Osteoblast (primary cell): ENCODE measurements at places on chromosomes 12 and 14.

DNA sequence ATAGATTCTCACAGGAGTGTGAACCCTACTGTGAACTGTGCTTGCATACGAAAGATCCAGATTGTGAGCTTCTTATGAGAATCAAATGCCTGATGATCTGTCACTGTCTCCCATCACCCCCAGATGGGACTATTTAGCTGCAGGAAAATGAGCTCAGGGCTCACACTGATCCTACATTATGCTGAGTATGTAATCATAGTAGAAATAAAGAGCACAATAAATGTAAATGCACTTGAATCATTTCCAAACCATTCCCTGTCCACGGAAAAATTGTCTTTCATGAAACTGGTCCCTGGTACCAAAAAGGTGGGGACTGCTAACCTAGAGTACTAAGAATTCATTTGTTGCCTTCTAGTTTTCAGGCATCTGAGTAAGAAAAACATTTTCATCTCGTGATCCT is 1215.8 kb upstream of the TMEM132C start:
- DNase-seq, result no peak

- peak; percentile 97 for DNase-seq
These were observed 1.5 kb downstream of the PRDM4 start for GRCh38 chr12:107759410-107759809.

- DNase-seq, result no peak
These were observed 210.1 kb upstream of the EEA1 start for GRCh38 chr12:93139028-93139665.

GRCh38 chr12:56234746-56235436 is 5.0 kb downstream of the SLC39A5 start:
- DNase-seq, result peak; percentile 57

DNA sequence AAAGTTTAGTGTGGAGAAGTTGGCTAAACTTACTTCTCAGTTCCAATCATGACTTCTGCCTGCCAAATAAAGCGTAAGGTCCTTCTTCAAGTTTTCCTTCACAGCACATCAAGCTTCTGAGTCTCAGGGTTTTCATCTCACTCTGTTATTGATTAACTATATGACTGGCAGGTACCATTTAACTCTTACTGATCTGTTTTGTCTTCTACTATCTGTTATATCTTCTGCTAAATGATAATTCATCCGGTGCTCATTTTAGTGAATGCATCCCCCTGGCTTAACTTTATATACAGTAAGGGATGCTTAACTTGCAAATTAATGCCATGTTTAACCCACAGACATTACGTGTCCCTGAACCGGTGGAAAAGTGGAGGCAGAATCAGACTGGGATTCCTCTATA is 20.7 kb downstream of the LGR5 start:
- DNase-seq, result no peak

DNA sequence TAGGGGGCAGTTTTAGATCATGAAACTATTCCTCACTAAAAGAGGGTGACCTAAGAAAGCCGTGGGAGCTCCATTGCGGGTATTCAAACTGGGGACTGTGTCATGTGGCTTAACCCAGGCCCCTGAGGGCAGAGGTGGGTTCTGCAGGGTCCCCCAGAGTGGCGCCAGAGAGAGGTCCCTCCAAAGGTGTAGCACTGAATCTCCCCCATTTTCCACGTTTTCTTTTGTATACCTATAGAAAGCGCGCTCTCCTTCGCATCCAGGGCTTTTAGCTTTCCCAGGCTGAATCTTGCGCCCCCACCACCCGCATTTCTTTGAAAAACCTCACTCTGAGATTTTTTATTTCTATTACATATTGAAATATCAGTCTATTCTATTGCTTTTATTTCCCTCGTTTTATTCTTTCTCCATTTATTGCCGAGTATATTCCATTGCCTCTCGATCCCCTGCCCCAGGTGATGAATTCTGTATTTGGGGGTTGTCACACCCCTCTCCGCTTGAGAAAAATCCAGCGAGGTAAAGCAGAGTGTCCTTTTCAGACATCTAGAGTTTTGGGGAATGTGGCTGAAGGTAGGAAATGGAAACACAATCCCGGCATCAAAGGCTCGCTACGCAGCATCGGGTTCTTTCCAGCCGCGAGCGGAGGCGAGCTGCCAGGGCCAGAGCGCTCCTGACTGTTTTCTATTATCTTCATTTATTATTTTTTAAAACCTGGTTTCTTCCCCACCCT is 870 bp upstream of the HOXC13 start:
- DNase-seq, result no peak

DNA sequence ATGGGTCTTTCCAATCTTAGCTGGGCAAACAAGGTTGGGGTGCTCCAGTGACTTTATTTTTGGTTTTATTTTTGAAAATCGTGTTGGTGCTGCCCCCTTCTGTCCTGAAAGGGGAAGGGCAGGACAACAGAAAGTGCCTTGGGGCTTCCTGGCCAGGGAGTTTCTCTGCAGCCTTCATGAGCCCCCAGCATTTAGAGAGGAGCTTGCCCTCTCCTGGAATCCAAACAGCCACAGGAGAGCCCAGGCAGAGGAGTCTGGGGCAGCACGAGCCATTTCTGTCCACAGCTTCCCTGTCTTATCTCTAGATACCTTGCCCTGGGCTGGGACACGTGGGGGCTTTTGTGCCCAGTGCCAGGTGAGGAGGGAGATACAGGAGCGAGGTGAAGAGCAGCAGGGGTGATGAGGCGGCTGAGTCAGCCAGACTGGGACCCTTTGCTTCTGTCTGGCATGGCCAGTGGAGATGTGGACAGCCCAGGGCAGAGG is 4.4 kb upstream of the C1RL start:
- peak; percentile 87 for DNase-seq

- no peak for DNase-seq
These were observed 327.0 kb downstream of the BCL11B start for GRCh38 chr14:98944989-98945388.

DNA sequence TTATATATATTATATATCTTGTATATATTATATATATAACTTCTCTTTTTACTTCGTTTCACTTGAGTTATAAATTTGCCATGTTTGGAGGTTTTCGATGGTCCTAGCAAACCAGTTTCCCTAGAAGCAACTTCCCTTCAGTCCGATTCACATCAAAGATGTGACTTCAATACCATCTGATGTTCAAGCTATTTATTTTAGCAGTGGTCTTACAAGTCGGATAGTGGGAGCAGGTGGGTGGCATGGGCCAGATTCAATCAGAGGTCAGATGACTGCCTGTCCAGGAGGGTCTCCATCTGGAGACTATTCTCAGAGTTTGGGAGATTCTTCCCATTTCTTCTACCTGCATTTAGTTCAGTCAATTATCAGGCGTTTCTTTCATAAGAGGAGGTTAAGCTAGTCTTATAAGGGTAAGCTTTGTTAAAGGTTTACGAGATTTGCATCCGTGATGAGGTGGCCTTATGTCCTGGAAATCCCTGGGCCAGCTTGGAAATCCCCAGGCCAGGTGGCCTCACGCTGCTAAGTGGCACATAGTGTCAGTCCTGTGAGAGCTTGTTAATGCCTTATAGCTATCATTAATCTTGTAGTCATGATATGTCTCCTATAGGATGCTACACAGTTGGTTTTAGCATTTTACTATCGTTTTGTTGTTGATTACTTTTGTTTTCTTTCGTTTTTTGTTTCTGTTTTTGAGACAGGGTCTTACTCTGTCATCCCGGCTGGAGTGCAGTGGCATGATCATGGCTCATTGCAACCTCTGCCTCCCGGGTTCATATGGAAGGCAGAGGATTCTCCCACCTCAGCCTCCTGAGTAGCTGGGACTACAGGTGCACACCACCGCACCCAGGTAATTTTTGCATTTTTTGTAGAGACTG is 145.8 kb downstream of the BICD1 start:
- DNase-seq, result no peak

DNA sequence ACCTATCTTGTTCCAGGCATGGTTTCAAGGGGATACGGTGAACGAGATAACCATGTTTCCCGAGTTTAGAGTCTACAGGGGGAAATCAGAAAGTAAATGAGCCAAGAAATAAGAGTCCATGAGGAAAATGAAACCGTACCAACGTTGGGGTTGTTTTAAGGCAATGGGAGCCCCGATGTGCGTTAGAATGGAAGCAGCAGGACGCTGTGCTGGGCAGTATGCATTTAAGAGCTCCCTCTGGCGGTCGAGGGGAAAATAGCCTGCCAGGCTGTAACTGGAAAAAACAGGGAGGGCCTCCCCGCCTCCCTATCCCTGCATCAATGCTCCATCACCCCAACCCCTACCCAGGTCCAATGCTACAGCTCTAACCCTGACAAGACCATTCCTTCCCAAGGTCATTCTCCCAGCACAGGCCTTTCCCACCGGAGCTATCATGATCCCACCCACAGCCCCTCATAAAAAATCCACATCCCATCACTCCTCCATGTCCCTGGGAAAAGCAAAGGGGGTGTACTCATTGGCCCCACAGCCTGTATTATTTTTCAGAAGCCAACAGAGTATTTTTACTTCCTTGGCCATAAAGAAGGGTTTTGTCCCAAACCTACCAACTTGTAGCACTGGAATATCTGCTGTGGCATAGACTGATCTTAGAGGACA is 226.3 kb upstream of the NOS1 start:
- peak; percentile 92 for DNase-seq

DNA sequence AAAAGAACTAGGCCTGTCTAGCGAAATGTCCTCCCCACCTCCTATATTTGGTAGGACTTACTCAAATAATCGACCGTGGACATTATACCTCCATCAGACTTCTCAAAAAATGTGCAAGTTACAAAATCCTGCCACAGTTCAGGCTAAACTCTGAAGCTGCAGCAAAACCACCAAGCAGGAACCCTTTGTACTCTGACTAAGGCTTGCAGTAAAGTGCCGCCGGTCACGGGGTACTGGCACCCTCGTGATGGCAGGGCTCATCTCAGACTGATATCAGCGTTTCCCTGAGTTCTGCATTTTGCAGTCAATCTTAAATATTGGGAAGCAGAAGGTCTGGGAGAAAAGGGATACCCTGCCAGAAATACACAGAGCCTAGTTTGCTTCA is 17.1 kb downstream of the SLC11A2 start:
- DNase-seq, result peak; percentile 25

DNA sequence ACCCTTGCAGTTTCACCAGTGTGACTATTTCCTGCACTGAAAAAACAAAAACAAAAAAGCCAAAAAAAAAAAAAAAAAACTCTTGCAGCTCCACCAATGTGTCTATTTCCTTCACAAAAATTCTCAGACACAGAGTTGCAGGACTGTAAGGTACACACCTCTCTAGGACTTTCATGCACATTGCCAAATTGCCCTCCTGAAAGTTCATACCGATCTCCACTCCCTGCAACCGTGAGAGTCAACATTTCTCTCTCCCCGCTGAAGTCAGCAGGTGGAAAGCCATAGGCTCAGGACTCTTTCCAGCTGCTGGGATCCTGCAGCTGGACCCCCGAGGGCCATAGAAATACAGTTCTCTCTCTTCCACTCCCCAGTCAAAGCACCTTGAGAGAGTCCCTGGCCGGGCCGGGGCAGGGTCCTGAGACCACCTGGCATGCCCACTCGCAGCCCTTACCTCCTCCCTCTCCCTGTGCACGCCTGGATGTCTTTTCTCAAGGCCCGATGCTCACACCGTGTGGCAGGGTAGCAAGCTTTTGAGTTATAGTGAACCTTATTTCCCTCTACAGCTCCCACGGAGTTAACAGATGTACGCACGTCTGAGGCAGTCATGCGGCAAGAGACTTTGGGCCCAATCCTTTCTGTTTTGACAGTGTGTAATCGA is 23.6 kb downstream of the MMAB start:
- DNase-seq, result peak; percentile 88

- DNase-seq, result no peak
These were observed 102.6 kb upstream of the PRB2 start for GRCh38 chr12:11497995-11498394.

GRCh38 chr12:103198499-103198898 is 241.0 kb downstream of the ASCL1 start:
- DNase-seq, result no peak

GRCh38 chr12:128570191-128571065 is 253.3 kb downstream of the SLC15A4 start:
- DNase-seq, result no peak

- peak; percentile 92 for DNase-seq
These were observed 41.0 kb downstream of the ZCRB1 start for GRCh38 chr12:42284876-42285275.

DNA sequence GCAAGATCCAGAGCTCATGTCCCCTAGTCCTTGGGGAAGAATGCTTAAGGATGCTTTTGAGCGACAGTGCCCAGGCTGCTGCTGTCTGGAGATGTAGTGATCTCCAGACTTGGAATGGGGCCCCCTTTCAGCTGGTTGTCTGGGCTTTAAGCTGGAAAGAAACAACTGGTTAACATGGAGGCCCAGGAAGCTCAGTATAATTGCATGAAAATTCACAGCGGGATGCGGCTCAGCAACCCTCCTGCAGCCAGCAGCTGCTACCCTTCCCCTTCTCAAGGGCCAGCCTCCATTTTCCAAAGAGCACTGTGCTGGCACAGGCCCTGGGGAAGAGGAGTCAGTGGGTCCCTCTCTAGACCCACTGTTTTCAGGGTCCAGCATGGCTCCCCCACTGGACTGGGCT is 26.3 kb downstream of the RAB35 start:
- no peak for DNase-seq

GRCh38 chr12:90953956-90954421 is 987 bp downstream of the CCER1 start:
- peak; percentile 50 for DNase-seq

GRCh38 chr12:38392554-38393144 is 76.1 kb downstream of the ALG10B start:
- no peak for DNase-seq

DNA sequence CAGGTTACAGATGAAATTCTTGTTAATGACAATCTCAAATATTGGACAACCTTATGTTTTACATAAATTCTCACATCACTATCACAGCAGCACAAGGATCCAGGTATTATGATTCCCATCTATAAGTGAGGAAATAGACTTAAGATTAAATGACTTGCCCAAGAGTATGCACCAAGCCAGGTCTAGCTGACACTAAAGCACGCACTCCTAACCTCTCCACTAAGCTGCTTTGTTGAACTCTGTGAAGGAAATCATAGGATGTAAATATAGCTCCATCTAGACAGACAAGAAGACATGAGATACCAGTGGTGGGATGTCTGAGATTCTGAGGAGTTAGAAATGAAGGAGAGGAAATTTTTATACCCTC is 87.9 kb downstream of the PHLDA1 start:
- DNase-seq, result peak; percentile 69

DNA sequence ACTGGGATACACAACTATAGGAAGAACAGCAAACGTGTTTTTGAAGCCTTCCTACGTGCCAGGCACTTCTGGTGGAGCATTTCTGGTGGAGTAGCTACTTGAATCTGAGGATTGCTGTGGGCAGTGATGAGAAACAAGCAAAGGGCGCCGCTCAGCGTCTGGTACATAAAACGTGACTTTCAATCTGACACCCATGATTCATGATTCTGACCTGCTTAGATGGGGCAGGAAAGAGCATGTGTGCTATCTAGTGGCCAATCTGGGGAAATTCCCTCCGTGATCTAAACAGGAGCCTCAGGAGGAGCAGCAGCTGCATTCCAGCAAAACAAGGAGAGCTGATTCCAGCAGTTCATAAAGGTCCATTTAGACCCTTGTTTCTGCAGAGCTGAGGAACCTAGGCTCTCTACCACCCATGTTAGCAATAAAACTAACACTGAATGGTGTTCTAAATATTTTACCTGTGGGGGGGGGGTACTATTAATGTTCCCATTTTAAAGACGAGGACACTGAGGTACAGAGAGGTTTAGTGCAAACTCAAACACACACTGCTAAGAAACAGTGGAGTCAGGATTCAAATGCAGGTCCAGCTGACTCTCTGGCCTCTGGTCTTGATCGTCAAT is 37.8 kb downstream of the PAH start:
- no peak for DNase-seq

- DNase-seq, result no peak
These were observed 35.9 kb upstream of the WNK1 start for GRCh38 chr12:716506-716905.
